Activated CD8-positive, alpha-beta memory T cell treated with anti-CD3 and anti-CD28 coated beads for 4 hours (primary cell): ENCODE measurements at places on chromosomes 7 and 10.

- no peak for DNase-seq
Observed at GRCh38 chr10:72045586-72045985, 42.8 kb downstream of the SPOCK2 start.

- no peak for DNase-seq
Observed at GRCh38 chr10:2278363-2278762, 541.0 kb upstream of the ADARB2 start.

DNA sequence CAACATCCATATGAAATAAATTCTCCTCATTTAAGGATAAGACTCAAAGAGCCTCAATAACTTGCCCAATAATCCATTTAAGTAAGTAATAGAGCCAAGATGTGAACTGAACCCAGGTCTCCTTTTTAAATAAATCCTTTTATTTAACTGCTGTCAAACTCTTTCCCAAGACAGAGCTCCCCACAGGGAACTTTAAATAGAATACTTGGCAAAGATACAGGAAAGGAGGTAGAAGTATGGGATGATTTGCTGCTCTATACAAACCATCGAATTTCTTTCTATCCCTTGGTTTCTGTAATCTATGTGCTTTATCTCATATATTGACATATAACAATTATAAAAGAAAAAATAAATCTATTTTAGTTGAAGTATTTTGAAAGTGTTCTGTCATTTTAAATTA is 295.9 kb downstream of the CSTF2T start:
- DNase-seq, result no peak

- DNase-seq, result no peak
Observed at GRCh38 chr7:45000093-45001032, at the start of gene CCM2. Gene CCM2, plus strand, starts transcription at chr7:45000201. Its CDS starts 133 bp downstream, at chr7:45000334.

- DNase-seq, result no peak
Observed at GRCh38 chr7:44177570-44178131, 11.6 kb downstream of the GCK start.

DNA sequence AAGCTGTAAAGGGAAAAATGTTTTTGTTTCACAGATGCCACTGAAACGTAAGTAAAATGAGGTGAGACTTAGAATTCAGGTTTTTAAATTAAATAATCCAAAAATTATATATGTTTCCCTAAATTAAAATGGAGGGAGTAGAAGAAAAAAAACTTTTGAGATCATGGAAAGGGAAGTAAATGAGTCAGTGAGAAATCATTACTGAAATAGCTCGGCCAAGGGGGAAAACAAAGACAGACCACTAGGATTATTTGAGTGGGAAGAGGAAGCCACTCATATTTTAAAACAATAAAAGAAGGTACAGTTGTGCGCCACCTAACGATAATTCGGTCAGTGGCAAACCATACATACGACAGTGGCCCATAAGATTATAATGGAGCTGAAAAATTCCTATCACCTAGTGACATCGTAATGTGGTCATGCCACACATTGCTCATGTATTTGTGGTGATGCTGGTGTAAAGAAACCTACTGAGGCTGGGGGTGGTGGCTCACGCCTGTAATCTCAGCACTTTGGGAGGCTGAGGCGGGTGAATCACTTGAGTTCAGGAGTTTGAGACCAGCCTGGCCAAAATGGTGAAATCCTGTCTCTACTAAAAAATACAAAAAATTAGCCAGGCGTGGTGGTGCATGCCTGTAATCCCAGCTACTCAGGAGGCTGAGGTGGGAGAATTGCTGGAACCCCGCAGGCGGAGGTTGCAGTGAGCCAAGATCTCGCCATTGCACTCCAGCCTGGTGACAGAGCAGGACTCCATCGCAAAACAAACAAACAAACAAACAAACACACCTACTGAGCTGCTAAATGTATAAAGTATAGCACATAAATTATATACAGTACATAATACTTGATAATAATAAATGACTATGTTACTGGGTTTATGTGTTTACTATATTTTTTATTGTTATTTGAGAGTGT is 64.7 kb downstream of the MKX start:
- no peak for DNase-seq

GRCh38 chr10:87661861-87662785 is 2.4 kb downstream of the PAPSS2 start:
- DNase-seq, result no peak

DNA sequence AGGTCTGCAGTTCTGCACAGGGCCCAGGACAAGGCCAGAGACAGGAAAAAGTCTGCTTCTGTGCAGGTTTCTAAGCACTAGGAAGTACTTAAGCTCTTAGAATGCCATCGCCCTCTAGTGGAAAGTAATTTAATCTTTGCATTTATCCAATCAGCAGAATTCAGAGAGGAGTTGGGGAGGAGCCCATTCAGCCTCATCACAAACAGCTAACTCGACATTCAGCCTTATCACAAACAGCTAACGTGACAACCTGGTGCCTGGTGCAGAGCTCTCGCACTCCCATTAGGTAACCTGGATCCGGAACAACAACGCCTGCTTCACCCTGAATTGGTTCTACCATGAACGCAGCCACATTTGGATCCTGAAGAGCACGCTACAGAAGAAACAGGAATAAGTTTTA is 15.2 kb downstream of the OAT start:
- no peak for DNase-seq

DNA sequence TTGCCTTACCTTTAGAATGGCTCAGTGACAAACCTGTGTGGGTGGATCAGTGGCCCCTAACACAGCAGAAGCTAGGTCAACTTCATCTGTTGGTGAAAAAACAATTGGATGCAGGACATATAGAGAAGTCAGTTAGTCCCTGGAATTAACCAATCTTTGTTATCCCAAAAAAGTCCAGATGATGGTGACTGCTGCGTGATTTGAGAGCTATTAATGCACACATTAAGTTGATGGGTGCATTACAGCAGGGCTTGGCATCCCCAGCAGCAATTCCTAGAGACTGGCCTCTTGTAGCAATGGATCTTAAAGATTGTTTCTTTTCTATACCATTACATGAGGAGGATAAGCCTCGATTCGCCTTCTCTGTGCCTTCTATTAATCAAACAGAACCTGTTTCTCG is 33.3 kb downstream of the OR13A1 start:
- no peak for DNase-seq

GRCh38 chr7:100612730-100613390 is 520 bp downstream of the MOSPD3 start:
- no peak for DNase-seq

- DNase-seq, result no peak
Observed at GRCh38 chr10:44971434-44971833, 7.2 kb downstream of the DEPP1 start.

DNA sequence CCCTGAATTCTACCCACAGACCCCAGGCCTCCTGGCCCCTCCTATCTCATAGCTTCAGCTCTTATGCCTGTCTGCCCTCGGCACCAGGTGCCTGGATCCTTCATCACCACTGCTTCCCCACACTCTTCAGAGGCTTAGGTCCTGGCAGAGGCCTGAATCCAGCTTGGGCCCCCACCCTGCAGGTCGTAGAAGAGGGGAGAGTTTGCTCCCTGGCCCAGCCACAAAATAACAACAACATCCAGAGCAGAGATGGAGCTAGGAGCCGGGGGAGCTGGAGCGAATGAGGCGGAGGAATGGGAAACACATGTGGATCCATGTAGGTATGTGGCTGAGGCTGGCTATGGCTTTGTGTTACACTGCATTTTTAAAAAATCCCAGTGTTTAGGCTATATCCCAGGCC is 7.8 kb upstream of the OPN4 start:
- DNase-seq, result no peak

- no peak for DNase-seq
Observed at GRCh38 chr7:100465702-100466311, 1.7 kb upstream of the SPACDR start.

- DNase-seq, result no peak
Observed at GRCh38 chr7:40506158-40506557, 371.4 kb downstream of the SUGCT start.

DNA sequence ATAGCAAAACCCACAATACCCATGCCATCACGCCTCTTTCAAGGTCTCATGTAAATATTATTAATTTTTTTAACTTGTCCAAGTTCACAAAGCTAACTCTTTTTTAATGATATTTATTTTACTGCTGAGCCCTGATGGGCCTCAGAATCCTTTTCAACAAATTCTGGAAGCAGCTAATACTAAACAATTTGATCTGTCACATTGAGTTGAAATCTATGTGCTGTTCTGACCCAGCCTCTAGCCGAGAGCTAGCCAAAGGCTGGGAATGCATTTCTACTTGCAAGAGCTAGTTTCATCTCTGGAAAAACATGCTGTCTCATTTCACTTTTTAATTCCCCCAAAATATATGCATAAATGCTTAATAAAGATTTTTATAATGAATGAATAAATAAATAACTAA is 47.9 kb downstream of the TFAM start:
- DNase-seq, result no peak

DNA sequence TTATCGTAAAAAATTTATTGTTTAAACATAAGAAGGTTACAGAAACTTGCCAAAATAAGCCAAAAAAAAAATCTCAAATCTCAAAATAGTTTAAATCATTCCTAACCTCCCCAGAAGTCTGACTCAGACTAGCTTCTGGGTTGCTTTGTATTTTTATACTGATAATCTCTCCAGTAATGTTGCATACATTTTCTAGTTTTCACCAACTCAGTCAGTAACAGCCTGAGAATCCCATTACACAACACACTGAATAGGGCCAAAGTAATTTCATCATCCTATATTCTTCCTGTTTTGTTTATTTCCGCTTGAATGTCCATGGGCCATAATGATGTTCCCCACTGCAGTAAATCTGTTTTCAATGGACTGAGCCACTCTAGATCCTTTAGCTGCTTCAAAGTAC is 478.5 kb downstream of the GPAM start:
- DNase-seq, result no peak

- DNase-seq, result no peak
Observed at GRCh38 chr10:72310636-72311035, 36.9 kb downstream of the DDIT4 start.

GRCh38 chr10:116038259-116038658 is 234.7 kb downstream of the GFRA1 start:
- no peak for DNase-seq

- no peak for DNase-seq
Observed at GRCh38 chr10:133143546-133143945, 16.5 kb upstream of the KNDC1 start.

- DNase-seq, result no peak
Observed at GRCh38 chr7:84226759-84227158, 32.2 kb upstream of the SEMA3A start.

DNA sequence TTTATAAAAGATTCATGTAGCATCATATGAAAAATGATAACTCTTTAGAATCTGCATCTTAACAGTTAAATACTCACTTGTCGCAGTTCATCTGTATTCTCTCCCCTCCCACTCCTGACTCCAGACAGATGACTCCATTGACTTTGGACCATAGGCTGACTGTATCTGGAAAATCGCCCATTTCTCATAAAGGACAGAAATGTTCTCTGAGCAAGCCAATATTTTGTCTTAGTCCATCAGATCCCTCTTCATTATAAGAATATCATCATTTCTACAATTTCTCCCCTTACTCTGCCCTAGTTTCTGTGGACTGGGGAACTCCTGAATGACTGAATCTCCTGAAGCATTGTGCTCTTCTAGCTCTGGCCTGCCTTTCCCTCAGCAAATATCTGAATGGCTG is 125.4 kb downstream of the SEMA3D start:
- DNase-seq, result no peak

DNA sequence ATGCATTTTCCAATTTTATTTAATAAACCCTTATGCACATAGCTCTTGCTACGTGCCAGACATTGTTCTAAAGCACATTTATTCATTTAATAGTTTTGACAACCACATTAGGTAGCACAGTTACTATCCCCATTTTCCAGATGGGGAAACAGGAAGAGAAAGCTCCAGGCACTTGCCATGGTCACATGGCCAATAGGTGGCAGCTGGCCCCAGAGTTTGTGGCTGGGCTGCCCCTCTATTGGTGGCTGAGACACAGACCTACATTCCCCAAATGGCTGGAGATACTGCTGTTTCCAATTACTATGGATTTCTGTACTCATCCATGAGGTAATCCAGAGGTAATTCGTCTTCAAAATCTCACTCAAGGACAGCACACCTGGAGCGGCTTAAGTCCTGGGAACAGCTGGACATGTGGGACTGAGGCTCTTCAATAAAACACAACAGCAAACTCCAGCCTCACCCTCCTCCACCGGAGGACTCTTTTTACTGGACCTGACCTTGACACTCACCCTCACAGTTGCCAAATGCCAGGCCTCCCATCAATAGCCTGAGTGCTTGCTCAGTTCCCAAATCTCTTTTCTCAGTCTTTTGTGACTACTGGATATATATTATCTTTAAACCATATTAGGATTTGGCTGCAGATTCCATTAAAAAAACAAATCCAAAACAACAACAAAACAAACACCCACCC is 106.1 kb downstream of the CLEC2L start:
- no peak for DNase-seq

DNA sequence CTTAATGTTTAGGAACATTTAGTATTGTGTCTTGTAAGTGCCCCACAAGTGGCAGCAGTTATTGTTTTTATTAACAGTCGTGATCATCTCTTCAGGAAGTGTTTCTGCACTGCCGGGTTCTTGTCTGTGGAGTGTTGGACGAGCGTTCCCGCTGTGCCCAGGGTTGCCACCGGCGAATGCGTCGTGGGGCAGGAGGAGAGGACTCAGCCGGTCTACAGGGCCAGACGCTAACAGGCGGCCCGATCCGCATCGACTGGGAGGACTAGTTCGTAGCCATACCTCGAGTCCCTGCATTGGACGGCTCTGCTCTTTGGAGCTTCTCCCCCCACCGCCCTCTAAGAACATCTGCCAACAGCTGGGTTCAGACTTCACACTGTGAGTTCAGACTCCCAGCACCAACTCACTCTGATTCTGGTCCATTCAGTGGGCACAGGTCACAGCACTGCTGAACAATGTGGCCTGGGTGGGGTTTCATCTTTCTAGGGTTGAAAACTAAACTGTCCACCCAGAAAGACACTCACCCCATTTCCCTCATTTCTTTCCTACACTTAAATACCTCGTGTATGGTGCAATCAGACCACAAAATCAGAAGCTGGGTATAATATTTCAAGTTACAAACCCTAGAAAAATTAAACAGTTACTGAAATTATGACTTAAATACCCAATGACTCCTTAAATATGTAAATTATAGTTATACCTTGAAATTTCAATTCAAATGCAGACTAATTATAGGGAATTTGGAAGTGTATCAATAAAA is 22.2 kb downstream of the PLA2G12B start:
- no peak for DNase-seq

GRCh38 chr10:30529373-30529998 is 95.5 kb downstream of the MAP3K8 start:
- DNase-seq, result peak; percentile 65

- no peak for DNase-seq
Observed at GRCh38 chr7:69199661-69200060, 398.6 kb upstream of the AUTS2 start.

DNA sequence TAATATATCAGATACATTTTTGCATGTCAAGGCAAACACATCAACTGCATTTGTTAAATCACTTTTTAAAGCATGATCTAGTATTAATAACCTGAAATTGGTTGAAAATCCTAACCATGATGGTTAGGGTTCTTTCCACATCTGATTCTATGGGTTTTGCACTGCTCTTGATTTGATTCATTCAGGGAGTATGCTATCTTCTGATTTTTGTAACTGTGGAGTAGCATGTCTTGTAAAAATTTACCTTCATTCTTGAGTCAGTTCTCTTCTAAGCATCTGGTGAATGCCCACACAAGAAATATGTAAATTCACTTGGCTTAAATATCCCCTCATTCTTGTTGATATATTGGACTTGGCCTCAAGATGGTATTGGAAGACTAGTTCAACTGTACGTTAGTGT is 178.7 kb downstream of the KLF6 start:
- DNase-seq, result no peak
